ENCODE measurements at places on chromosomes 1 and 21. TPM values are rescaled to one million over a fixed set of nuclear protein-coding genes. Genes with fewer than 3 reads are reported as not detected.
A peak's percentile ranks its signal among the peaks of the same experiment; 100 is the strongest.

- no peaks in the 10 kb centered on the region for H3K27me3 ChIP-seq
- H3K36me3 ChIP-seq: no peaks in the 10 kb centered on the region
- no peaks in the 10 kb centered on the region for H3K4me1 ChIP-seq
- no peak overlapping the region for H3K27ac ChIP-seq
- DNase-seq: no peak
Measured at GRCh38 chr1:227304665-227305064, 13.6 kb downstream of the CDC42BPA start.

- H3K4me1 ChIP-seq: no peaks in the 10 kb centered on the region
- H3K36me3 ChIP-seq: no peaks in the 10 kb centered on the region
- no peak overlapping the region for H3K4me3 ChIP-seq
- no peak for DNase-seq
- no peaks in the 10 kb centered on the region for H3K27me3 ChIP-seq
Measured at GRCh38 chr1:113325022-113325421, 65.3 kb upstream of the MAGI3 start.

DNA sequence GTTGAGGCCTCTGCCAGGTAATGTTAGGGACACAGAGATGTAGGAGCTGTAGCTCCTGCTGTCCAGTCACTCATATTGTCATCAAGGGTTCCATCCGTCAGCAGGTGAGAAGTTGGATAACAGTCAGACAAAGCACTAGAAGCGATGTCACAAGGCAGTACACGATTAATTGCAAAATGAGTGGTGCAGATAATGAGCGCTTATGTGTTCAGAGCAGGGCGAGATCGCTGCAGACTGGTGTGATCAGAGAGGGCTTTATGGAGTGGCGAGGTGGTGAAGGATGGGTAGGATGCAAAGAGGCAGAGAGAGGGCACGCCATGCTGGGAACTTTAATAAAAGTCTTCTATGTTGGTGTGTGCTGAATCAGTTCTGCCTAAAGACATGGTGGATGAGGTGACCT lies 8.8 kb downstream of the TMCC2 start:
- no peaks in the 10 kb centered on the region for H3K36me3 ChIP-seq
- H3K4me3 ChIP-seq: no peak overlapping the region
- no peak for DNase-seq
- no peak overlapping the region for H3K27ac ChIP-seq

DNA sequence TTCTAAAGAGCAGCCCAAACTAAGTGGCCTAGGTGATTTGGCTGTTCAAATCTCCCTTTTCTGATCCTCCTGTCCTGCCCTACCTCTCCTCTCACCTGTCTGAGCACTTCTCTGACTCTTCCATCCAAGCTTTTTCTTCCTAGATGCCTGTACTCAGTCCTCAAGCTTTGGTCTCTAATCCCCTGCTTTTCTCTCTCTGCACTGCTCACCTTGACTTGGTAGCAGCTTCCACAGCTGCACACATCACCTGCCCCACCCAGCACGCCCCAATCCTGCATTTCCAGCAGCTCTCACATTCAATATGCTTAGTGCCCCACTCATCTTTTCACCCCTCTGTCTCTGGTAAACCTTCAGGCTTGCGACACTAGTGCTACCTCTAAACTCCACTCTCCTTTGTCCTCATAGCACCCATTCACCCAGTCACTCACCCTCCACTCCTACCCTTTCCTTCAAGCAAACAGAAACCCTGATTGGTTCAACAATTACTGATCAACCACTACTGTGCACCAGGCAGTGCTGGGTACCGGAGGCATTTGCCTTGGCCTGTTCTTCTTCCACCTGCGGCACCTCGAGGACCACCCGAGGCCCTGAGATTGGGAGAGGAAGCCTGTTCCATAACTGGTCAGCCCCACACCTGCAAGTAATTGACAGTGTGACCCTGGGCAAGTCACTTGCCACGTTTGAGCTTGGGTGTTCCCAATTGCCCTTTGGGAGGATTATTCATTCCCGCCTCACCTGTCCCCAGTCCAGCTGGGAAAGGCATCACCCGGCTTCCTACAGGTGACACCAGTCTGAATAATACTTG lies 136.1 kb upstream of the EDN2 start:
- DNase-seq: no peak
- H3K4me3 ChIP-seq: no peak overlapping the region
- H3K36me3 ChIP-seq: no peaks in the 10 kb centered on the region

DNA sequence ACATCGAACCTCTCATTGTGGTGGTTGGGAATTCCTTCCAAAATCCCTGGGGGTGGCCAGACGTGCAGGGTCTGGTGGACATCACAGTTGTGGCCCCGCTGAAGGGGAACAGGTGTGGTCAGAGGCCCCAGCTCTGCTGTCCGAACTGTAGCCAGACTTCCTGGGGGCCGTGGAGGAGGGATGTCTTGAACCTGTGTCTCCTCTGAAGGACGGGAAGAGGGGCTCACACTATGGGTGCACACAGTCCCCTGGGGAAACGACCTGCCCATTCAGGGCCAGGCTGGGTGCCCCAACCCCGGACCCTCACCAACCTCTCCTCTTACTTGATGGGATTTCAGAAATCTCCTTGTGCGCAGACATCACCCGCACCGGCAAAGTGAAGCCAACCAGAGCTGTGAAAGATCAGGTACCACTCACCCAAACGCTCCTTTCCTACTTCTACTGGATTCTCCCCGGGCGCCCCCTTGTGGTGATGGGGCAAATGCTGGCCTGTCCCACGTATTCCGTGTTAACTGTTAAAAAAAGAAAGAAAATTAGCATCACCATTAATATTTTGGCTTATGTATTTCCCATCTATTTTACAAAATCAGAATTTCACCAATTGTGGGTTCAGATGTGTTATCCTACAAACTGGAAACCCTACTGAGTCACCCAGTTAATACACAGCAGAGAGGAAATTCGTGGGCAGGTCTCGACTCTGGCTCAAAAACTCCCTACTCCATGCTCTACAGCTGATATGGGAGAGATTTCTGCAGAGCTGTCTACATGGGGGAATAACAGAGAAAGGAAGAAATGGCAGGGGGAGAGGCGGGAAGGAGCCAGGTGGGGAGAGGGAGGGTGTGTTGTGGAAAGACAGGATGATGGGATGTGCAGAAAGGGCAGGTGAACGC lies 28.1 kb downstream of the PADI4 start:
- H3K36me3 ChIP-seq: no peaks in the 10 kb centered on the region
- peak; percentile 50 for DNase-seq
- H3K4me3 ChIP-seq: no peak overlapping the region
- H3K27ac ChIP-seq: no peak overlapping the region
- H3K4me1 ChIP-seq: no peaks in the 10 kb centered on the region
- H3K27me3 ChIP-seq: no peaks in the 10 kb centered on the region

DNA sequence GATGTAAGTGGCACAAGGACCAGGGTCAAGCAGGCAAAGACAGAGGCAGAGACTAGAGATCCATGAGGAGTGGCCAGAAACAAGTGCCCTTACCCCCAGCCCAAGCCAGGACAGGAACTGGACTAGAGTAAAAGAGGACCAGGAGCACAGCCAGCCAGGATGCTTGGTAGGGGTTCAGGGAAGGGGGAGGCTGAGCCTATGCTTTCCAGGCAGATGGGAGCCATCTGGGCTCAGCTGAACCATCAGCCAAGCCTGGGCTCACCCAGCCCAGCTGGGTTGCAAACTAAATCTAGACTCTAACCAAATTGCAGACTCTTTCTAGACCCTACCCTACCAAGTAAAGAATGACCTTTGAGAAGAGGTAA lies 15.2 kb downstream of the PDZK1IP1 start:
- peaks cover 10% of the 10 kb centered on the region for H3K4me1 ChIP-seq
- no peak for DNase-seq
- no peaks in the 10 kb centered on the region for H3K36me3 ChIP-seq
- no peaks in the 10 kb centered on the region for H3K27me3 ChIP-seq
- no peak overlapping the region for H3K4me3 ChIP-seq

The GNPAT gene
- 14.0 TPM for total RNA-seq

- H3K4me3 ChIP-seq: no peak overlapping the region
- peaks cover 14% of the 10 kb centered on the region for H3K4me1 ChIP-seq
- H3K27ac ChIP-seq: no peak overlapping the region
- no peaks in the 10 kb centered on the region for H3K27me3 ChIP-seq
- H3K36me3 ChIP-seq: no peaks in the 10 kb centered on the region
Measured at GRCh38 chr1:3586986-3587759, 24.1 kb downstream of the MEGF6 start.

DNA sequence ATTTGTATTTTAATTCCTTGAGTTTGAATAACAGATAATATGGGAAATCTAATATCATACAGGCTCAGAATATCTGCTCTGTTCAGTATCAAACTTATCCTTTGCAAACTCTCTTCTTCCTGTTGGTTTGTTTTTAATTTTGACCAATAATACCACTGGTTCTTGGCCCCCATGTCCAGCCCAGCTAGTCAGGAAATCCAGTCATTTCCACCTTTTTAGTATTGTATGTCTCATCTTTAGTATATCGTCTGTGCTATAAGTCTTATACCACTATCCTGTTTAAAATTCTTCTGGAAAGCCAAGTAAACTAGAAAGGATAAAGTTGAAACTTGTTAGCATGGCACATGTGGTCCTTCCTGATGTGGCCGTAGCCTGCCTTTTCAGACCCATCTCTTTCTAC lies 10.7 kb downstream of the SCCPDH start:
- H3K36me3 ChIP-seq: peaks cover 48% of the 10 kb centered on the region
- H3K4me1 ChIP-seq: no peaks in the 10 kb centered on the region
- H3K27ac ChIP-seq: no peak overlapping the region

GRCh38 chr1:19372136-19372514 lies 60.0 kb downstream of the SLC66A1 start:
- no peak overlapping the region for H3K4me3 ChIP-seq
- no peak for DNase-seq
- H3K4me1 ChIP-seq: peaks cover 45% of the 10 kb centered on the region
- peaks cover 4% of the 10 kb centered on the region for H3K36me3 ChIP-seq
- H3K27ac ChIP-seq: no peak overlapping the region

The SPSB1 gene
- total RNA-seq: 33.5 TPM

The FAM131C gene
- total RNA-seq: not detected

The PPFIA4 gene
- 6.3 TPM for total RNA-seq

DNA sequence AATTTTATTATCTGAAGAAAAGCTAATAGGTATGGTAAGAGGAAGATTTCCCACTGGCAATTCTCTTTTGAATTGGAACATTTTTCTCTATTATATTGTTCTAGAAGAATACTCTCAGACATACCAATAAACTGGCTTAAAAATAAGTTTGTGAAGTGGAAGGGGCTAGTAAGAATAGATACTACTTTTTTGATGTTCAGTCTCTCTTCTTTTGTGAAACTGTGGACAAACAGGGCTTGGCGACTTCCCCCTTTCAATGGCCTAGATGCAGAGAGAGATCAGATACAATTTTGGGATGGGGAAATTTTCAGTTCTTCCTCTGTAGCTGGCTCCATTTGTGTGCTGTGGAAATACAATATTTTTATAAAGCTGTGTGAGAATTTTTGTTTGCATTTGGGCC lies 2.5 kb downstream of the PBX1 start:
- peak overlapping the region; percentile 77 for H3K27ac ChIP-seq
- peak overlapping the region; percentile 82 for H3K4me3 ChIP-seq
- H3K4me1 ChIP-seq: peaks cover 3% of the 10 kb centered on the region
- no peaks in the 10 kb centered on the region for H3K27me3 ChIP-seq
- no peak for DNase-seq

The MTARC2 gene
- 52.3 TPM for total RNA-seq

DNA sequence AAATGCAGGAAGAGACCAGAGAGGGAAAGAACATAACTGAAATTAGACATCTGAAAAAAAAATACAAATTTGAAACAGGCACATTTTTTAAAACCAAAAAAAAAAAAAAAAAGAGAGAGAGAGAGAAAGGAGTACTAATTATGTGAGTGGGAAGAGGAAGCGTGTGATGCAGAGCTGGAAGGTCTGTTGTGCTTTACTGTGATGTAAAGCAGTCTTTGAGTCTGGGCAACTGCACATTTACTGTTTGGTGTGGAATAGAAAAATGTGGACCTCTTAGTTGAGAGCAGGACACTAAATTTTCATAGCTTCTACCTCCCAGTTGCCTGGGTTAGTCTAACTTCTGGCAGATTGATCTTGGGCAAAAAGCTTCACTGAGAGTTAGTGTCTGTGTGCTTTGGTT lies 16.5 kb downstream of the LHX9 start:
- no peaks in the 10 kb centered on the region for H3K4me1 ChIP-seq
- no peak overlapping the region for H3K4me3 ChIP-seq
- H3K27me3 ChIP-seq: peaks cover 8% of the 10 kb centered on the region
- no peak for DNase-seq
- no peak overlapping the region for H3K27ac ChIP-seq
- no peaks in the 10 kb centered on the region for H3K36me3 ChIP-seq

The SHCBP1L gene
- total RNA-seq: not detected

DNA sequence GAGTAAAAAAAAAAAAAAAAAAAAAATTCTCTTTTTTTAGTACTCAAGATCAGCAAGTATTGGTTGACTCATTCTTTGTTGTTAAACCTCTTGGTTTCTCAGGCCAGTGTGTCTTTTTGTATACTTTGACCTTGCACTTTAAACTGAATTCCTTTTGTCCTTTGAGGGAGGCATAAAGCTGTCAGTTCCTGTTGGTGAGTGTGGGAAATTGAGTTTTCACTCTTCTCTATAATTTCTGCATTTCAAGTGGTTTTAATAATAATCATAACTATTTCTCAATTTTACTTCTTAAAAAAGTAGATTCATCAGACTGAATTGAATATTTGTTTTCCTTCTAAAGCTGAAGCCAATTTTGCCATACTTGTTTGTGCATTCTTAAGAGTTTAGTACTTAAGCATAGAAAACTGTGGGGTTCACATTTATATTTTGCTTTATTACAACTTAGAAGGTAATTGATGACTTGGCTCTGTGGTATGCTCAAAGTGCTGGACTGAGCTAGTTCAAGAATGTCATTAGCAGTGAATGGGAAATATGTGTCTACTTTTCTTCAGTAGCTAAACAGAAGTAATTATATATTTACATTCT lies 43.4 kb downstream of the ITSN1 start:
- no peaks in the 10 kb centered on the region for H3K36me3 ChIP-seq
- H3K4me3 ChIP-seq: no peak overlapping the region
- DNase-seq: no peak
- H3K4me1 ChIP-seq: peaks cover 21% of the 10 kb centered on the region

The NOS1AP gene
- total RNA-seq: 5.3 TPM

DNA sequence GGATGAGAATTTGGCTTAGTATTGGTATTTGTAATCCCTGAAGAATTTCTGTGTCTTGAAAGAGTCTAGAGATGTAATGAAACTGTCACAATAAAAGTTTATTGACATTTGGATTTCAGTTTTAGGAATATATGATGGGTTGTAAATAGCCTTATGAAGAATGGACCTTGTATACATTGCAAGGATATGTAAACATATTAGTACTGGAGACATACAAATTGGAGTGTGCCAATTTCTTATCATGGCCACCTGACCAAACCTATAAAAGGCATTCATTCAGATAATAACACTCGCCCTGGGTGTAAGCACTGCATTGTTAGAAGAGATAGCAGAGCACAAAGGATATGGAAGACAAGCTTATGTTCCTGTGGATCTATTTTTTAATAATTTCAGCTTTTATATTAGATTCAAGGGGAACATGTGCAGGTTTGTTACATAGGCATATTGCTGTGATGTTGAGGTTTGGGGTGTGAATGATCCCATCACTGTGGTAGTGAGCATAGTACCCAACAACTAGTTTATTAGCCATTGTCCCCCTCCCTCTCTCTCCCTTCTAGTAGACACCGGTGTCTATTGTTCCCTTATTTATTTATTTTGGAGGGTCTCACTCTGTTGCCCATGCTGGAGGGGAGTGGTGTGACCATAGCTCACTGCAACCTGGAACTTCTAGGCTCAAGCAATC lies 8.6 kb downstream of the S1PR1 start:
- no peaks in the 10 kb centered on the region for H3K4me1 ChIP-seq
- no peak overlapping the region for H3K27ac ChIP-seq
- H3K36me3 ChIP-seq: no peaks in the 10 kb centered on the region
- no peaks in the 10 kb centered on the region for H3K27me3 ChIP-seq

All from upper lobe of left lung (tissue), 6 donors.